ENCODE measurements at places on chromosomes 1 and 21.

GRCh38 chr1:180261030-180261429 is 31.0 kb downstream of the LHX4 start:
- DNase-seq: no peak

GRCh38 chr1:245716561-245716960 is 561.8 kb downstream of the KIF26B start:
- DNase-seq: no peak

- no peak for DNase-seq
Observed at GRCh38 chr1:97066860-97067259, 345.3 kb downstream of the PTBP2 start.

DNA sequence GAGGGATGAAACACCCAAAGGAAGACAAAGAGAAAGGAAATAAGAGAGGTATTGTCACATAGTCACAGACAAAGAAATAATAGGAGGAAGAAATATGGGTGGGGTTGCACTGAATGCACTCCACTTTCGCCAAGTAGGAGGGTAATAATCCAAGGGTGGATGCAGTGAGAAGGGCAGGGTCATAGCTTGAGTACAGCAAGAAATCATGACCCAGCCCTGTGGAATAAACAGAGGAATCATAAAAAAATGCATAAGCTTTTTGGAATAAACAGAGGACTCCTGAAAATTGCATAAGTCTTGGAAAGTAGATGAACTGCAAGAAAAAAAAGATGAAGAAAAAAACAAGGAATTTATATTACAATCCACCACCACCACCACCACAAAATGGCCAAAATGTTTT is 53.1 kb upstream of the CD55 start:
- no peak for DNase-seq
